ENCODE measurements at places on chromosomes 4 and X.

GRCh38 chr4:153394945-153395344 is 50.5 kb downstream of the MND1 start:
- no peak for DNase-seq

DNA sequence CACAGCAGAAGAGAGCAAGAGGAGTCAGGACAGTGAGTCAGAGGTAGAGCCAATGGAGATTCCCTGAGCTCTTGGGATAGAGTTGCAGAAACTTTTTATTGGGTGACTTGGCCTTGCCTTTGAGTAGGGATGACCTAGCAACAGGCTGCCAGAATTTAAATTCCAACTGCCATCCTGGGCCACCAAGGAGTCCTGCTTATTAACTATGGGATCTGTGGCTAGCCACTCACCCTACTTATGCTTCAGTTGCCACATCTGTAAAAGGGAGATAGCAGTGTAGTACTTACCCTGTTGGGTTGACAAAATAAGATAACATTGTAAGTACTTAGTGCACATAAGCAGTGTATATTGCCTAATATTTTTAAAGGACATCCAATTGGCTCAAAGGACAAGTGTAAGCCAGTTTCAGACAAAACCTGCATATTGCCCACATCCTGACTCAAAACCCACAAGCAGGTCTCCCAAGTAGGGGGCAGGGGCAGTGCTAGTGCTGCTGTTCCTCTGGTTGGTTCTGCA is 43.5 kb upstream of the TMEM164 start:
- DNase-seq, result no peak

GRCh38 chrX:67044029-67044653 is 405.3 kb upstream of the EDA2R start:
- no peak for DNase-seq

- no peak for DNase-seq
Measured at GRCh38 chr4:2051086-2051485, 8.0 kb upstream of the NAT8L start.

GRCh38 chr4:123024710-123025109 is 102.3 kb upstream of the NUDT6 start:
- DNase-seq, result no peak

- DNase-seq, result no peak
Measured at GRCh38 chr4:135359128-135359527, 1157.5 kb upstream of the PABPC4L start.

DNA sequence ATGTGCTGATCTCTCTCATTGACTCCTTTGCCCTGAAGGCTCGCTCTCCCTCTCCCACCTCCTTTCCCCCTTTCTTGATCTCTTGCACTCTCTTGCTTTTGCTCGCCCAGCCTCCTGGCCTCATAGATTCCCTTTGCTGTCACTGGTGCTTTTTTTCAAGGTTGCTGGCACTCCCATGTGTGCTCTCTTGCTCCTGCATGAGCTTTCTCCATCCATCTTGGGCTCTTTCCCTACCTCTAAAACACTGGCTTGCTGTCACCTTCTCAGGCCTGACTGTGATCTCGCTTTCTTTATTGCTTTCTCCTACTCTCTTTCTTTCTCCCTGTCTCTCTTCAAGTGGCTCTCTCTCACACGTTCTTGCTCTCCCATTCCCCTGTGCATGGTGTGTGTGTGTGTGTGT is 202.0 kb downstream of the HS6ST2 start:
- DNase-seq, result no peak

GRCh38 chr4:124409044-124409443 is 303.5 kb downstream of the ANKRD50 start:
- DNase-seq, result no peak

DNA sequence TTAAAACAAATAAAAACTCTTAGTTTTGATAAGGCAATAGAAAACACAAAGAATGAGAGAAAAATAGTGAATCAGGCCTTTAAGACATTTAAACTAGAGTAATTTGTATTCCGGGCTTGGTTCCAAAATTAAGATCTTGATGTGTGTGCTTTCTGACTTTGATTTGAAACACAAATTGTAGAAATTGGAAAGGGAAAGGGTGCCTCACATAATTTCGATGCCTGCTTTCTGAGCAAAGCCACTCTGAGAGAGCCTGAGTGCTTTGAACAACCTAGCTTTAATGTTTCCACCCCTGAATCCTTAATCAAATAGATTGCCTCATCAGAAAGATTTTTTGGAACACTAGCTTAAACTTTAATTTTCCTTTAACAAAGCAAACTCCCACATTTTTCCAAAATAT is 666.8 kb downstream of the PCDH18 start:
- no peak for DNase-seq

- peak; percentile 65 for DNase-seq
Measured at GRCh38 chr4:89482251-89482650, 174.7 kb upstream of the GPRIN3 start.

DNA sequence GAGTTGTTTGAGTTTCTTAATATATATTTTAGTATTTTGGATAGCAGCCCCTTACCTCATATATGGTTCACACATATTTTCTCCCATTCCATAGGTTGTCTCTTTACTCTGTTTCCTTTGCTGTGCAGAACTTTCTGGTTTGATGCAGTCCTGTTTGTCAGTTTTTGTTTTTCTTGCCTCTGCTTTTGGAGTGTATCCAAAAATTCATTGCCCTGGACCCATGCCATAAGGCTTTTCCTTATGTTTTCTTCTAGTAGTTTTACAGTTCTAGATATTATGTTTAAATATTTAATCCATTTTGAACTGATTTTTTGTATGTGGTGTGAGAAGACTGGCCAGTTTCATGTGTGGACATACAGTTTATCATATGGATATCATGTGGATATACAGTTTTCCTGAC is 58.5 kb upstream of the NUDT6 start:
- DNase-seq, result no peak

DNA sequence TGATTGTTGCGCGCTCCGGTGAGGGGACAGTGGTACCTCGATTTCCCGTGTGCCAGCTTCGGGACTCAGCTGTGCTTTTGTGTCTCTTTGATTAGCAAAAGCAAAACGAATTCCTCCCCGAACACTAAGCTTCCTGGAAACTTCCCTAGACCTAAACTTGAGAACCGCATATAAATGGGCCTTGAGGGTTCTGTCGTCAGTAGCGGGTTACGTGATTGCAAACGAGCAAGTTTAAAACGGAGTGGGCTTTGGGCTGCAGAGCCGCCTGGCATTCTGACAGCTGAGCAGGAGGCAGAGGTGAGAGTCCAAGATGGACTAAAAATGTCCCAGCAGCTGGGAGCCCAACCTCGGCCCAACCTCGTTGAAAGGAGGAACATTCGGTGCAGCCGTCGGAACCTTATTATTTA is 1.2 kb upstream of the TAPT1 start:
- DNase-seq, result peak; percentile 50

DNA sequence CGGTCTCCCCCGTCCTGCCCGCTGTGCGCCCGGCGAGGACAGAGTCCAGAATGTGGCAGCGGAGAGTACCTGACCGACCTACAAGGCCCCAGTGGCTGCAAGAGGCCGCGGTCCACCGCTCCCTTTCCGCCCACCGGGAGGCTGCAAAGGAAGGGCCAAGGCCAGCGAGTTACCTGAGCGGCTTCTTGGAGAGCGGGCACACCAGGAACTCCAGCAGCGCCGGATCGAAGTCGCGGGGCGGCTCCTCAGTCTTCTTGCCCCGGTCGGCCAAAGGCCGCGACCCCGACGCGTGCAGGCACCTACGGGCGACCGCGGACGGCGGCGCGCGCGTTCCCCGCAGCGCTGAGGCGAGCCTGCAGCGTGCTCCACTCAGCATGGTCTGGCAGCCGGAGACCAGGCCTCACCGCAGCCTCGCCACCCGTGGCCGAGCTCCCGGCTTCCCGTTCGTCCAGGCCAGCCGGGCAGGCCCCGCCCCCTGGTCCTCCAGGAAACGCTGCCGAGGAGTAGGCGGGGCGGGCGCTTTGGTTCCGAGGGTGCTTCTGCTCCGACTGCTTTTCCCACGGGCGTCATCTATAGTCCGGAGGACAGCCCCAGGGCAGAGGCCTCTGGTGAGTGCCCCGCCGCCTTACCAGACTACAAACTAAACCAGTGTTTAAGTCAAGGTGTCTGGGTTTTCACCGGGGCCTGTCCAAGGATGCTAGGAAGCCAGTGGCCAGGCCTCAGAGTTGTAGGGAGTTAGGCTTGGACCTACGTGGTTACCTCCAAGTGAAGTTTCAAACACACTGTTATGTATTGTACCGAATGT is at the start of gene PYURF:
Gene PYURF (minus strand): TSS at position 452 of the 805 bp plus-strand sequence. CDS start 76 bp downstream, at position 376.
- peak; percentile 93 for DNase-seq

- no peak for DNase-seq
Measured at GRCh38 chr4:187996502-187997177, 1.1 kb downstream of the ZFP42 start.

- no peak for DNase-seq
Measured at GRCh38 chrX:10031746-10032145, 64.6 kb downstream of the CLDN34 start.

- DNase-seq, result no peak
Measured at GRCh38 chr4:184310171-184310567, 92.5 kb upstream of the ENPP6 start.
